ENCODE measurements at places on chromosomes 1 and 21.

DNA sequence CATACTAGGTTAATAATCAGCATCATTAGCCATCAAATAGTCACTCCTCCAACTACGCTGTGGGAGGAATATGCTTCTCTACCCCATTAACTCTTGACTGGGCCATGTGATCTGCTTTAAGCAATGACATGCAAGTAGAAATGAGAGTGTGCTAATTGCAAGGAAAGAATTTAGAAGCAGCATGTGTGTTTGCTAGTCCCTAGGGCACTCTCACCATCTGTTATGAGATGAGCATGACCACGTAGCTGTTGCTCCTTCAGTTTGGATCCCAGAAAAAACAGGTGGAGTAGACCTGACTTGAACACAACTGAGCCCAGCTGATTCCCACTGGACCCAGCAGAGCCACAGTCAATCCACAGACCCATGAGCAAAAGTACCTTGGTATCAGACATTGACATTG lies 19.7 kb upstream of the RGS7 start:
- DNase-seq = no peak
- H3K27me3 ChIP-seq = no peaks in the 10 kb centered on the region
- no peaks in the 10 kb centered on the region for H3K4me1 ChIP-seq
- H3K36me3 ChIP-seq = no peaks in the 10 kb centered on the region
- no peak overlapping the region for H3K4me3 ChIP-seq

GRCh38 chr1:14181191-14181795 lies 417.2 kb upstream of the KAZN start:
- H3K4me1 ChIP-seq = peaks cover 14% of the 10 kb centered on the region
- H3K36me3 ChIP-seq = no peaks in the 10 kb centered on the region
- no peak overlapping the region for H3K27ac ChIP-seq
- H3K27me3 ChIP-seq = peaks cover 22% of the 10 kb centered on the region

DNA sequence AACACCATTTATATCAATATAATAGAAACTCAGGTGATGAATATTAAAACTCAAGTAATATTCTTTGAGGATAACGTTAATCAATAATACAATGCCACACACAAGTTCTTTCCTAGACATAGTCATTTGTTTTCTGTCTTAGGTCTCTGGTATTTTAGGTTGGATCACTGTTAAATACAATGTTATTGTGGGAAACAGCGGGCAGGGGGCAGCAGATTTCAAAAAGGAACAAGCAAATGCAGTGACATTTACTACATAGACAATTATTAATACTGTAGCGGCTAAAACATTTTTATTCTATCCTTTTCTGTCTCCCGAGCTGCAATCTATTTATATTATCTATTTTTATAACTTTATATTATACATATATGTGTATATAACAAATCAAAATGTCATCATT lies 186.4 kb upstream of the ZNHIT6 start:
- peaks cover 2% of the 10 kb centered on the region for H3K27me3 ChIP-seq
- no peaks in the 10 kb centered on the region for H3K4me1 ChIP-seq
- DNase-seq = peak; percentile 30
- H3K36me3 ChIP-seq = no peaks in the 10 kb centered on the region

GRCh38 chr1:180489976-180490375 lies 12.4 kb downstream of the ACBD6 start:
- no peak overlapping the region for H3K4me3 ChIP-seq
- no peak for DNase-seq

DNA sequence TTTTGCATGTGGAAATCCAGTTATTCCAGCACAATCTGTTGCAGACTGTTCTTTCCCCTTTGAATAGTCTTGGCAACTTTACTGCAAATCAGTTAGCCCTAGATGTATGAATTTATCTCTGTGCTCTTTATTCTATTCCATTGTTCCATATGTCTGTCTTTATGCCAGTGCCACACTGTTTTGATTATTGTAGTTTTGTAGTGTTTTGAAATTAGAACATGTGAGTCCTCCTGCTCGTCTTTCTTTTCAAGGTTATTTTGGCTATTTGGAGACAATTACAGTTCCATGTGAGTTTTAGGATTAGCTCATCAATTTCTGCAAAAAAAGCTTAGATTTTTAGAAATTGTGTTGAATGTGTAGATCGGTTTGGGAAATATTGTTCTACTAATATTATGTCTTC lies 26.6 kb downstream of the WNT3A start:
- H3K36me3 ChIP-seq = peaks cover 3% of the 10 kb centered on the region
- H3K27me3 ChIP-seq = peaks cover 24% of the 10 kb centered on the region

DNA sequence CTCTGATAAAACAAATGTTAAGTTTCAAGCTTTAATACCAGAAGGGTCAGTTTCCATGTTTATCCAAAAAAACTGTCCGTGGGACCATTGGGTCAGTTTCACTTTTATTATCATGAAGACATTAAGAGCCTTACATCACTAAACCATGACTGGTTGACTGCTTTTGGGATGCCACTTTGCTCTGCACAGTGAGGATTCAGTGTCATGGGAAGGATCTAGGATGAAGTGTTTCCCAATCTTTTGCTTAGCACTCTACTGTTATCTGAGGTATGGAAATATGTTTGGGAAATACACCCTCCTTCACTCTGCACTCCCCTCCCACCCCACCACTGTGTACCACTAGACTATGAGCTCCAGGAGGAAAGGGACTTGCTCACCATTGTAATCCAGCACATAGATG lies 16.3 kb downstream of the RPS6KC1 start:
- H3K4me1 ChIP-seq = peaks cover 13% of the 10 kb centered on the region
- H3K27me3 ChIP-seq = no peaks in the 10 kb centered on the region
- H3K4me3 ChIP-seq = no peak overlapping the region
- no peaks in the 10 kb centered on the region for H3K36me3 ChIP-seq
- DNase-seq = no peak

DNA sequence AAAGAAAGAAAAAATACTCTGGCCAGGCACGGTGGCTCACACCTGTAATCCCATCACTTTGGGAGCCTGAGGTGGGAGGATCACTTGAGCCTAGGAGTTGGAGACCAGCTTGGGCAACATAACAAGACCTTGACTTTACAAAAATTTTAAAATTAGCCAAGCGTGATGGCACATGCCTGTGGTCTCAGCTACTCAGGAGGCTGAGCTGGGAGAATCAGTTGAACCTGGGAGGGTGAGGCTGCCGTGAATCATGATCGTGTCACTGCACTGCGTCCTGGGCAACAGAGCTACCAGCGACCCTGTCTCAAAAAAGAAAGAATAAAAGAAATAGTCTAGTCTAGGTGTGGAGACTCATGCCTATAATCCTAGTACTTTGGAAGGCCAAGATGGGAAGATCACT lies 22.3 kb downstream of the RRP1B start:
- no peaks in the 10 kb centered on the region for H3K27me3 ChIP-seq
- DNase-seq = no peak
- H3K4me3 ChIP-seq = no peak overlapping the region
- H3K4me1 ChIP-seq = peaks cover 6% of the 10 kb centered on the region

DNA sequence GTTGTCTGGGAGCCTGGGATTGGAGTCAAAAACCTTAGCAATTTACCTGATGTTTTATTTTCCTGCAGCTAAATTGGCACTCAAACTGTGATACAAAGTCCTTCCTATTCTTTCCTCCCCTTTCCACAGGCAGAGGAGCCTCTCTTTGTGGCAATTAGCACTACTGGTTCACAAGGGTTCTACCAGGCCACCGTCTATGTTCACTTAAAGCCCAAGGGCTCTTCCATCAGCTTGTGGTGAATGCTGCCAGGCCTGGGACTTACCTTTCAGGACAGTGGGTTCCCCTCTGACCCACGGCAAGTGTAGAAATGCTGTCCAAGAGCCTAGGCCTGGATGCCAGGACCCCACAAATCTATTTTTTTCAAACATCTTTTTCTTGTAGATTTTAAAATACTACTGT lies 251.9 kb upstream of the B3GALT2 start:
- no peak for DNase-seq
- H3K27me3 ChIP-seq = no peaks in the 10 kb centered on the region
- H3K4me3 ChIP-seq = no peak overlapping the region
- peaks cover 10% of the 10 kb centered on the region for H3K4me1 ChIP-seq
- peaks cover 10% of the 10 kb centered on the region for H3K36me3 ChIP-seq
- no peak overlapping the region for H3K27ac ChIP-seq

DNA sequence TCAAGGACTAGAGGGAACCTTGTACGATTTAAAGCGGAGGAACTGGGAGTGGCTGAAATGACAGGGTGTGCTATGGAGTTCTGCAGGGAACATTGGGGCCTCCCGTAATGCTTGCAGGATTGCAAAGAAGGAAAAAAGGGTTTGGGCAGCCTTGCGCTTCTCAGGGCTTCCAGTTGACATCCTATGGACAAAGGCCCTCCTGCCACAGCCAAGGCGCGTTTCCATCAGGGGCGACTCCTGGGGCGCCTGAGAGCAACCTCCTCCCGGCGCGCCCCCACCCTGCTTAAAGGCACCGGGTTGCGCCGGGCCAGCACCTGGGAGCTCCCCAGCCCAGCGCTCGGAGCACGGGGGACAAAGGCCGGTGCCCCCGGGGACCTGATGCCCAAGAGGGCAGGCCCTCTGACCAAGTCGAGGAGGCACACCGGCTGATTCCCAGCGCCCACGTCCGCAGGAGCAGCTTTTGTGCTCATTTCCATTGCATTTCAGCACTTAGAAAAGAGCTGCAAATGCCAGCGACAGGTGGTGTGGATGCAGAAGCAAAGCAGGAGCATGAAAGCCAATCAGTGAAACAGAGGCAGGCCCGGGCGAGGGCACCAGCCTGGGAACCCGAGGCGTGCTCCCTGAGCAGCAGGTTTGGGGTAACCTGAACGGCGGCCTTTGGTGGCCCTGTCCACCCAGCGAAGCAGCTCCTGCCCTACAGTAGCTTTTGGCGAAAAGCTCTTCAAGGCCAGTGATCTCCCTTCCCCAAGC lies 17.6 kb upstream of the RNF187 start:
- H3K4me3 ChIP-seq = no peak overlapping the region
- no peak overlapping the region for H3K27ac ChIP-seq
- peaks cover 12% of the 10 kb centered on the region for H3K4me1 ChIP-seq

DNA sequence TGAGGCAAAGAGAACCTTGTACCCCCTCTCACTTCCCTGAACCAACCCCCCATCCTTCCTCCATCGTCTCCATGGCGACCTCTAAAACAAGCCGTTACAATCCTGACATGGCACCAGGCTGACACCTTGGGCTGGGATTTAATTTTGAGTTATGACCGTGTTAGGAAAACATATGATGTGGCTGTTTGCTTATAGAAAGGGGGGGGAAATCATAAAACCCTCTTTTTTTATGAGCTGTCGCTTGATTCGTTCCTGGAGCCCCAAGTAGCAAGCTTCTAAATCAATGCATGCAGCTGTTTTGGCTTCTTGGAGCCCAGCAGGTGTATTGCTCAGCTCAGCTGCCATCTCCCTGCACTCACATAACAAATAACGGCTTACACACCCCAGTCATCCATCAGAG lies 301.2 kb upstream of the SPAG17 start:
- H3K4me3 ChIP-seq = no peak overlapping the region
- no peaks in the 10 kb centered on the region for H3K36me3 ChIP-seq
- H3K27me3 ChIP-seq = no peaks in the 10 kb centered on the region
- H3K4me1 ChIP-seq = no peaks in the 10 kb centered on the region
- H3K27ac ChIP-seq = no peak overlapping the region

GRCh38 chr1:6208723-6209660 lies 3.1 kb downstream of the RNF207 start:
- H3K36me3 ChIP-seq = no peaks in the 10 kb centered on the region
- peaks cover 12% of the 10 kb centered on the region for H3K4me1 ChIP-seq
- DNase-seq = peak; percentile 13
- peak overlapping the region; percentile 32 for H3K4me3 ChIP-seq
- H3K27me3 ChIP-seq = peaks cover 32% of the 10 kb centered on the region

DNA sequence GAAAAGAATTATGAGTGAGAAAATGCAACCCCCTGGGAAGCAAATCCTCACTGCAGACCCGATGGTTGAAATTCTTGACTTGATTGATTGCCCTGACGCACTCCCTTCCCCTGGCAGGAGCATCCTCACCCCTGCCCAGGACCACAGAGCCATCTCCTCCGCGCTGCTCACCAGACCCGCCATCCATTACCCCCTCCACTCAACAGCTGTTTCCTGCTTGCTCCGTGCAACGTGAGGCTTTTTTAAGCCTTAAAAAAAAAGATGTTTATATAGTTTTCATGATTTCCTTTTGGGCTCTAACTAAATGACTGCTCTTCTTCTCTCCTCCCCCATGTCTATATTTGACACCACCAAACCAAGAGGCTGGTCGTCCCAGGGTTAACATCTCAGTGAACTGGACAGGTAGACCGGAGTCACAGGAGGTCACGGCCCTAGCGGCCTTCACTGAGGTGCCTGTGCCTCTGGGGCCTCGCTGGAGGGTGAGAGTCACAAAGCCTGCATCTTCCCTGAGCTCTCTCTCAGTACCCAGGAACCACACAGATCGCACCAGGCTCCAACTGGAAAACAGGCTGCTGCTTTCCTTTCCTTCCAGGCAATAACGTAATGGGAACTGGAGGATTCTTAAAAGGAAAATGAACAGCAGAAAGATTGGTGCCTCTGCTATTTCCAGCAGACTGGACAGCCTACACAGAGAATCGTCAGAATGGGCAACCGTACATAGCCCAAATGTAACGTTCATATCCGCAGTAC lies 49.8 kb downstream of the ZBTB18 start:
- DNase-seq = peak; percentile 18
- peaks cover 14% of the 10 kb centered on the region for H3K4me1 ChIP-seq
- H3K27me3 ChIP-seq = no peaks in the 10 kb centered on the region
- H3K36me3 ChIP-seq = no peaks in the 10 kb centered on the region
- H3K27ac ChIP-seq = no peak overlapping the region

- peaks cover 37% of the 10 kb centered on the region for H3K4me1 ChIP-seq
- no peak overlapping the region for H3K4me3 ChIP-seq
- H3K27me3 ChIP-seq = no peaks in the 10 kb centered on the region
- H3K27ac ChIP-seq = no peak overlapping the region
Measured at GRCh38 chr1:225476538-225476988, 48.7 kb upstream of the LBR start.

GRCh38 chr1:75083848-75084514 lies 50.2 kb upstream of the LHX8 start:
- H3K36me3 ChIP-seq = no peaks in the 10 kb centered on the region
- DNase-seq = no peak
- no peaks in the 10 kb centered on the region for H3K27me3 ChIP-seq
- no peak overlapping the region for H3K4me3 ChIP-seq
- H3K4me1 ChIP-seq = no peaks in the 10 kb centered on the region

- no peaks in the 10 kb centered on the region for H3K36me3 ChIP-seq
- DNase-seq = no peak
- peaks cover 23% of the 10 kb centered on the region for H3K4me1 ChIP-seq
Measured at GRCh38 chr1:8680664-8681650, 136.5 kb downstream of the RERE start.

DNA sequence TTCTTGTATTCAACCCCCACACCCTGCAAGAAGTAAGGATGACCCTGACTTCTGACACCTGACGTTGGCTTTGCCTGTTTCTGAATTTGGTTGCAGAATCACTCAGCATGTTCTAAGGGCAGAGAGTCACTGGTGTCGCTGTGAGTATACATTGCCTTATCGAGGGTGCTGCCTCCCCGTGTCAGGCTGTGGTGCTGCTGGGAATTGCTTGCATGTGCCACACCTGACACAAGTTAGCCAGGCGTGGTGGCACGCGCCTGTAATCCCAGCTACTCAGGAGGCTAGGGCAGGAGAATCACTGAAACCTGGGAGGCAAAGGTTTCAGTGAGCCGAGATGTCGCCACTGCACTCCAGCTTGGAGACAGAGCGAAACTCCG lies 45.9 kb downstream of the WDR4 start:
- DNase-seq = peak; percentile 83
- H3K27me3 ChIP-seq = no peaks in the 10 kb centered on the region
- H3K4me1 ChIP-seq = peaks cover 33% of the 10 kb centered on the region

GRCh38 chr1:204149107-204149506 lies 2.7 kb downstream of the ETNK2 start:
- no peak for DNase-seq
- no peak overlapping the region for H3K27ac ChIP-seq
- H3K4me3 ChIP-seq = no peak overlapping the region
- H3K36me3 ChIP-seq = no peaks in the 10 kb centered on the region

- H3K27ac ChIP-seq = no peak overlapping the region
- peaks cover 12% of the 10 kb centered on the region for H3K4me1 ChIP-seq
- no peaks in the 10 kb centered on the region for H3K27me3 ChIP-seq
- DNase-seq = no peak
- no peak overlapping the region for H3K4me3 ChIP-seq
- H3K36me3 ChIP-seq = peaks cover 3% of the 10 kb centered on the region
Measured at GRCh38 chr1:91725989-91726721, 159.8 kb downstream of the TGFBR3 start.
